ENCODE measurements at places on chromosomes 5 and 9.
A peak's percentile ranks its signal among the peaks of the same experiment; 100 is the strongest.

GRCh38 chr5:152688561-152689249 is 283.6 kb upstream of the NMUR2 start:
- DNase-seq = peak; percentile 89

- no peak for DNase-seq
Observed at GRCh38 chr5:10364186-10364689, 10.7 kb downstream of the MARCHF6 start.

GRCh38 chr5:136004436-136004835 is 24.4 kb upstream of the TGFBI start:
- no peak for DNase-seq

DNA sequence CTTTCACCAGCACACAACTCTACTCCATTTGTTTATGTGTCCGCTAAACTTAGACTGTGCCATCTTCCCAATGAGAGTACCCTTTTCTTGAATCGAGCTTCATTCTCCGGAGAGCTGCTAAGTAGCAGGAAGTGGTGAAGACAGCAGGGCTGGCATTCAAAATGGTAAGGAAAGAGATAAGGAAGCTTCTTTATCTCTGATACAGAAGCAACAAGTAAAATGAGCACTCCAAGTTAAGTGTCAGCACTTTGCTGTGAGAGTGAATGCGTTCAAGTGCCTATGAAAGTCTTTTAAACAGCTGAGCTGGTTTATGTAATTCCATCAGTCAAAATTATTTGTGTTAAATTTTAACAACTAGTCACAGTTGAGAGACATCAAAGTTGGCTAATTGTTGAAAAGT is 386.8 kb upstream of the PTPRD start:
- DNase-seq = no peak

DNA sequence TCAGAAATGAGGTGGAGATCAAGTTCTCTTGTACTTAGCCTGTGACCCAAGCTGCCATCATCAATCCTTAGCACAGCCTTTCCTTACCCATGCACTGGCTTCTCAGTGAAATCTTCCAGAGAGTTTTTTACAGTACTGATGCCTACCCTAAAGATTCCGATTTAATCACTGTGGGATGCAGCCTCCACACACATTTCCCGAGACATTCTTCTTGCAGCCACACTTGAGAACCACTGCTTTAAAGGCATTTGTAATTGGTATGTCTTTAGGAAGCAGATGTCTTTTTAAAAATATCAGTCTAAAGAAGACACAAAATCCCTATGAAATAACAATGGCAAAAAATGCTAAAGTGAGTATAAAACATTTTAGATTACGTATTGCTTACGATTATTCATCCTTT is 17.3 kb upstream of the GLIS3 start:
- no peak for DNase-seq

- no peak for DNase-seq
Observed at GRCh38 chr5:163330723-163331668, 106.4 kb upstream of the CCNG1 start.

DNA sequence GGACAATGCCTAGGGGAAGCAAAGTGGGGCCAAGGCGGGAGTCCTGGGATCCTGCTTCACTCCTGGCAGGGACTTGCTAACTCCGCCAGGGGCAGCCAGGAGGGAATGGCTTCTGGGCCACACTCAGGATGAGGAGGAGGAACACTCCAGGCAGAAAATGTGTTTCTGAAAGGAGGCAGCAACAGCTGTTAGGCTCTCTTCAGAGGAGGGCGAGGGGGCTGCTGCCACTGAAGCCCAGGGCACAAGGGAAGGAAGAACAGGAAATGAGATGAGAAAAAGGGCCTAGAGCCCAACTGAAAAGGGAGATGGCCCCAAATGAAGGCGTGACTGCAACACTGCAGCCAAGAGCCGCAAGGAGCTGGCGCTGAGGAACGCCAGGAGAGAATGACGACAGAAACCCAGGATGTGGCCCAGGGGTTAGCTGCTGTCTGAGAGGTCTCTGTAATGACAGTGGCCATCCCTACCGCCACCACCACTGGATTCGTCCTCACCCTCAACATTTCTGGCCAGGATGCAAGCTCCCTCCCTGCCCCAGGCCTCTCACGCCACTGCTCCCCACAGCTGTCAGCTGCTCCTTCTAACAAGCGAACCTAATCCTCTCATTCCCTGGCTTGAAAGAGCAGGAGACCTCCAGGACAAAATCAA is 15.8 kb downstream of the PSMB7 start:
- no peak for DNase-seq

- no peak for DNase-seq
Observed at GRCh38 chr5:95519151-95519550, 35.6 kb downstream of the SKIC3 start.

DNA sequence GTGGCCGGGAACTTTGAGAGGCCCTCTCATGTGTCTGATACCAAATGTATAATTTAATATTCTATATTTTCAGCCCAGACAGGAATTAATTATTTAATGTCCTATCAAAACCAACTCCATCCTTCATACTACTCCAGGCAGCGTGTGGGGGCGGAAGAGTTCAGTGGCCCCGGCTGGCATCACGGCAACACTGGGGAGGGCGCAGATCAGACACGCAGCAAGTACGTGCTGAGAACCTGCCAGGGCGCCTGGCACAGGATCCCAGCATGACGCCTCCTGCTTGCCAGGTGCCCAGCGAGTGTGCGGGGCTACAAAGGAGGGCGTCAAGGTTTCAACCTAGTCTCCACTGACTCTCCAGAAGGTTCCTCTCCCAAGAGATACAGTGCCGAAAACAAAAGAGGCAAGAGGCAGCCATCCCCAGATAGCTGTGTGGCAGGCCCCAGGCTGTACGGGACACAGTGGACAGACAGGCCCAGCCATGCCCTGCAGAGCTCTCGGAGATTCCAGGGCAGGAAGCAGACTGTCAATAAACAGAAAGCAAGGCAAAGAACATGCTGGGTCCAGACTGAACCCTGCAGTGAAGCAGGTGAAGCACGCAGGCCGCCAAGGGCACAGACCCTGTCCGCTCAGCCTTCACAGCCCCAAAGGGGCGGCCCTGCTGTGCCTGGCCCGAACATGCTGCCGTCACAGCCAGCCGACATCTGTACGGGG is 110.3 kb downstream of the VAV2 start:
- no peak for DNase-seq

GRCh38 chr5:80672140-80672736 is 17.5 kb upstream of the DHFR start:
- DNase-seq = peak; percentile 68

DNA sequence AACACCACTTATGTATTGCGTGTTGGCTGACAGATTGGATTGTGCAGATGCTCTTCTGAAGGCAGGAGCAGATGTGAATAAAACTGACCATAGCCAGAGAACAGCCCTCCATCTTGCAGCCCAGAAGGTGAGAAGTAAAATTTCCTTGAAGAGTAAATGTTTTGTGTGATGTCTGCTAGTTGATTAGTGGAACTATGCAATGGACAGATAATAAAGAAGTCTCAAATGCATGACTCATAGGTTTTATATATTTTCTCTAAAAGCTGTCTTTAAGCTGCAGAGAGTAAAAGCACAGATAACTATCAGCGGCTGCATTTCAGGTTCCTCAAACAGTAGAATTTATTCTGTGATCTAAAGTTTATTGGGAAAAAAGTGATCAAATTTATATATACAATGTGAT is 27.4 kb downstream of the INVS start:
- DNase-seq = no peak

GRCh38 chr5:143172739-143173138 is 230.7 kb downstream of the NR3C1 start:
- no peak for DNase-seq

- DNase-seq = no peak
Observed at GRCh38 chr5:152472083-152472482, 67.0 kb upstream of the NMUR2 start.

GRCh38 chr9:94808926-94809700 is 82.6 kb downstream of the AOPEP start:
- DNase-seq = no peak

DNA sequence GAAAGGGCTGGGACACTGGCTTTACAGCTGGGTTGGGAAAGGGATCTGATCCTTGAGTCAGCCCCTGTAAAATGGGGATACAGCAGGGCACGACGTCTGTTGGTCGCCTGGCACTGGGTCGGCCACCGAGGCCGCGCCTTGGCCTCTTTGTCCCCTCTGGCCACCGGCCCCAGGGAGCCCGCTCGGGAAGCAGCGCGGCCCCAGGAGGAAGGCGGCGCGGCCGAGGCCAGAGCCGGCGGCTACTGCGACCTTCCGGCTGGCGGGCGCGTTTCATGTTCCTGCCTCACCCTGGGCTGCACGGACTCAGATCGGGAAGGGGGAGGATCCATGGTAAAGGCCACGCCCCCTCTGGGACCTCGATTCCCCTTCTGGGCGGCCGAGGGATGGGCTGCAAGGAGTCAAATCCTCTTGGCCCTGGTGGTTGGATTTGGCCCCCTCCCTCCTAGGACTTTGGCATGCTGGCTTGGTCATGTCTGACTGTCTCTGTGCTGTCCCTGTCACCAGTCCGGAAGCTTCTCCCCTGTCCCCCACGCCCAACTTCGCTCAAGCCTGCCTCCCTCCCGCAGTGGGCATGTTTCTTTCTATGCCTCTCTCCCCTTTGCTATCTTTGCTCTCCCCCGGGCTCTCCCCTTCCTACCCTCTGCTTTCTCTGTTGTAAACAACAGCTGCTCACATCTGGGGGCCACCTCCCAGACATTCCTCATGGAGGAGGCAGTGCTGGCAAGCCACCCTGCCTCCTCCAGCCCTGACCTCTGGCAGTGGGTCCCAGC is 25.8 kb downstream of the FPGS start:
- DNase-seq = no peak

GRCh38 chr9:114364134-114365041 is 23.4 kb downstream of the AKNA start:
- DNase-seq = peak; percentile 85

GRCh38 chr9:18056269-18056992 is 417.5 kb upstream of the ADAMTSL1 start:
- no peak for DNase-seq

DNA sequence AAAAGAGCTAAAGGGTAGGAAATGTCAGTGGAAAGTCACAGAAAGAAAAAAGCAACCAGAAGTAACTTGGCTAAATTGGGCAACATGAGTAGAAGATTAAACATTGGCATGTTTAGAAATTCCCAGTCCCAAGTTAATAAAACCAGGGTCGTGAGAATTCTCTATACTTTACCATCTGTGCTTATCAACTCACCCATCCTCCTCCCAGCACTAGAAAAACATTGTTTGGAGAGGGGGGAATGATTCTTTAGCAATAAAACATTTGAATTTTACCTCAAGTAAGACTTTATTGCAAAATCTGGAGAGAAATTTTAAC is 79.6 kb downstream of the PRKACG start:
- no peak for DNase-seq
